HFFc6 (cell line): ENCODE measurements at places on chromosomes 1 and 21.

- DNase-seq = no peak
Observed at GRCh38 chr1:25944986-25945385, 38.8 kb upstream of the STMN1 start.

- DNase-seq = no peak
Observed at GRCh38 chr1:208525417-208525816, 281.2 kb upstream of the PLXNA2 start.

GRCh38 chr1:201448990-201449389 is 20.0 kb downstream of the PHLDA3 start:
- no peak for DNase-seq

DNA sequence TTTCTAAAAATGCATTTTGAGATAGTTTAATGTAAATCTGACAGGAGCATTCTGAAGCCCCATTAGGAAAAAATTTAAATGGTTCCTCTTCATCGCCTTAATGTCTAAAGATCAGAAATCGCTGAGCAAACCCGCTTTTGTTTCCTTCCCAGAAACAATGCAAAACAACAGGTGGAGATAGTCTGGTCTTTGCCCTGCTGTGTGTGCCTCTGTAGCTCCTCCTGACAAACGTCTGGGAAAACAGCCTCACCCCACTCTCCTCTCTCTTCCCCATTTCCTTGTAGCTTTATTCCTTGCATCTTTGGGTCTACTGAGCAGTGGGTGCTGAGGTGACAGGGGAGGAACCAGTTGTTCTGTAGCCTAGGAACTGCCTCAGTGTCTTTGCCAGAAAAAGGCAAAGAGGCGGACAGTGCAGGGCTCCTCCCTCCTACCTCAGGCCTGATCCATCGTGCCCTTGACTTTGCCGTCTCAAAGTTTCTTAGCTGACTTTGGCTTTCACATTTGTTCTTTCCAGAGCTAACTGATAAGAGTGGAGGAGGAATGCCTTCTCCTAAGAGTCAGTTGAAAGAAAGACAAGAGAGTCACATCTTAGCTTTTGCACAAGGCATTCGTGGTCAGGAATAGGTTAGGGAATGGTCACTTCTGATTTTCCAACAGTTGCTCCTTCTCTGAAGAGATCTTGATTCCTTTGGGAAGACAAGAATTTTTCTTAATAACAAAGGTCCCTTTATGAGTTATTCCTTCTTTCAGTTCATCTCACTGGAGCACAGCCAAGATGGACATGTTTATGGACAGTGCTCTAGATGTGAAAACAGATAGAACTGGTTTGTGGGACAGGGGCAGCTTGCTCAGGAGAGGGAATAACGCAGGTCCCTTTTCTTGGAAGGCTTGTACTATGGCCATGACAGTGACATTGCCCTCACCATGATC is 24.9 kb downstream of the SYT11 start:
- DNase-seq = no peak

- peak; percentile 71 for DNase-seq
Observed at GRCh38 chr1:79079770-79080169, 73.2 kb upstream of the ADGRL4 start.

GRCh38 chr1:35499652-35500176 is 57.5 kb downstream of the KIAA0319L start:
- DNase-seq = no peak

GRCh38 chr1:151945725-151946722 is 36.7 kb upstream of the THEM4 start:
- DNase-seq = peak; percentile 99

DNA sequence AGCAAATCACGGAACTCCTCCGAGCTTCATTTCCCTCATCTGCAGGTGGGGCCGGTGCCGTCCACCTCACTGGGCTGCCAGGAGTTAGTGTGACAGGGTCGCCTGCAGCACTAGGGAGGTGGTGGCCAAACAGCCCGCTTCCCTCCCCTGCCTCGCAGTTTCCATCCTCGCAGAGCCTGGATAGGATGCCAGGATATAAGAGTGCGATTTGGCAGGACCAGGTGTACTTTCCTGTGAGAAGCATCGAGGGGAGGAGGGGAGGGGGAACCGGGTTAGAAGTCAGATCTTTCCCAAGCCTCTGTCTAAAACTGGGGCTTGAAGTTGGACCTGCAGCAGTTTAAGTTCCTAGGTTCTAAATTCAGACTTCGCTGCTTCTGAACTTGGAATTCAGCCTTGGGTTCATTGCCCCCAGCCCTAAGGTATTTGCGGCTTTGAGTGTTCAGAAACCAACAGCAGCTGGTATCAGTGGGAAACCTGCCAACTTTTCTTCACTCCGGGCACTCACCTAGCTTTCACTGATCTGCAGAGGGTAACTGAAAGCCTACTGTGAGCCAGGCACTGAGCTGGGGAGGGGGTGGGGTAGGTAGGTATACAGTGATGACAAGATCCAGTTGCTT is 1.7 kb upstream of the JUN start:
- peak; percentile 21 for DNase-seq

- no peak for DNase-seq
Observed at GRCh38 chr1:20271498-20272400, 18.9 kb upstream of the VWA5B1 start.

GRCh38 chr1:18583326-18583941 is 47.2 kb upstream of the PAX7 start:
- no peak for DNase-seq

DNA sequence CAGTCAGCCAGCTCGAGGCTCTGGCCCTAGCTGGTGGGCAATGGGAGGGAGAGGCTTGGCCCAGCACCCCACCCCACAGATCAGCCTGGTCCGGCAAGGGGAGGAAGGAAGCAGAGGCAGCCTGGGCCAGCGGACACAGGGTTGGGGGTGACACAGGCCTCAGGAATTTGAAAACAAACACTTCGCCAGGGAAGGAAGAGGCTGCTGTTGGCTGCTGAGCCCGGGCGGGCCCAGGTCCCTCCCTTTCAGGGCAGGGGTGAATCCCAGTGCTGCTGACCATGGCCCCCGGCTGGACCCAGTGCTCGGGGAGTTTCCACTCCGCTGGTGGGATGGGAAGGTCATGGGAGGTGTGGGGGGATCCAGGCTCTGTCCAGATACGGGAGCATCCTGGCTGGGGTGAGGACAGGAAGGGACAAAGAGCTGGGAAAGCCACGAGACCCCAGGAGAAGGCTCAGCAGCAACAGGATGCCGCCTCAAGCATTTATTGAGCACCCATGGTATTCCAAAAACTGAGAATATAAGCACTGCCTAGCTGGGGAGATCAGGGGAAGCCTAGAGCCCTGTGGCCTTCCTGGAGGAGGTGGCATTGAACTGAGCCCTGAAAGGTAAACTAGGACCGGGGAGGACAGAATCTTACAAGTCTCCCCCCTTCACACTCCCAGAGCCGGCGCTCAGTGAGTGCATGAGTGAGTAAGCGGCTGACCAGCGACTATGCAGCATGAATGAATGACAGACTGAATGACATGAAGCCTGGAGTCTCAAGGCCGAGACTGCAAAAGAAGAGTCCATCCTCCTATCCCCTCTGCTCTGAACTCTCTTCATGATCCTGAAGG is 26.2 kb upstream of the EPHA2 start:
- DNase-seq = peak; percentile 88

DNA sequence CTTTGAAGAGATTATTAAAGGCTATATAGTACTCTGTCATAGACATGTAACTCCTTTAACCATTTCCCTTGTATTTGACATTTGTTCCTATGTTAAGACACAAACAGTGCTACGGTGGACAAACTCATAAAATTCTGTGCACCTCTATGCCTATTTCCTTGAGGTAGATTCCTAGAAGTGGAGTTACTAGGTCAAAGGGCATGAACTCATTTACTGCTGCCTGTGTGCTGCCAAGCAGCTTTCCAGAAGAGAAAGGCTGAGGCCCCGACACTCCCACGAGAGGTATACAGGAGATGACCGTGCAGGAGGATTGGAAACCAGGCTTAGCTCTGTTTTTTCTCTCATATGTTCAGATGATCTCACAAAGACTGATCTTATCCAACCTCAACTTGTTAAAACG is 34.4 kb upstream of the TENT5C start:
- no peak for DNase-seq

DNA sequence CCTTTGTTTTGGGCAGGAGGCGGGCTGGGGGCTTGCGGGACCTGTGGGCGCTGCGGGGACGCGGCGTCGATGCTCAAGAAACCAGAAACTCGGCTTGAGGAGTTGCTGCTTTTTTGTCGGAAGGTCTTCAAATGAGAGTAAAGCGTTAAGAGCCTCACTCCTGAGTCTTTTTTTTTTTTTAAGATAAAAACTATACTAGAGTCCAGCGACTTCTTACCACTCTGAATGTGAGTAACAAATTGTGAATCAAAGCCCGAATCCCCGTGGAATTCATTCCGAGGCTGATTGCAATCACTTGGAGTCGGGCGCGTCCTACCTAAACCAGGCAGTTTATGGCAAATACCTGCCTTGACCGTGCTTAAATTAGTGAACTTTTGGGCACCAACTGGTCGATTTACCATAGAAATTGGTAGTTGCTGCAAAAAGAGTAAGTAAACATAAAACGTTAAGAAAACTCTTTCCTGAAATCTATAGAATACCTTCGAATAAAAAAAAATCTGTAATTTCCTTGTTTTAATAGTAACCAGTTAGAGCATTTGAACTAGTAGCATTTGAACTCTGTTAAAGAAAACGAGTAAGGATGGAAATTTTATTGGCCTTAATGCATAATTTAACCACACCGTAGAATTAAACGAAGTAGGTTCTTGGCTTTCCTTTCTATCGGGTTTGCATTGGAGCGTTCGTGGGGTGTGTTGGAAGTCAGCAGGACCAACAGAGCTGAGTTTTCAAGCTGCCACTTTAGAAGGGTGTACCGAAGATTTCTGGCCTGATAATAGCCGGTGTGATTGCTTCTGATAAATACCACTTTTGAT is 769 bp downstream of the GPSM2 start:
- DNase-seq = no peak

GRCh38 chr21:18157406-18157805 is 87.2 kb upstream of the CHODL start:
- no peak for DNase-seq

- peak; percentile 16 for DNase-seq
Observed at GRCh38 chr1:10514490-10515235, 39.9 kb downstream of the PEX14 start.

GRCh38 chr1:245871915-245872314 is 635.2 kb downstream of the SMYD3 start:
- peak; percentile 96 for DNase-seq

GRCh38 chr1:79005945-79006344 is 585 bp downstream of the ADGRL4 start:
- DNase-seq = peak; percentile 6

DNA sequence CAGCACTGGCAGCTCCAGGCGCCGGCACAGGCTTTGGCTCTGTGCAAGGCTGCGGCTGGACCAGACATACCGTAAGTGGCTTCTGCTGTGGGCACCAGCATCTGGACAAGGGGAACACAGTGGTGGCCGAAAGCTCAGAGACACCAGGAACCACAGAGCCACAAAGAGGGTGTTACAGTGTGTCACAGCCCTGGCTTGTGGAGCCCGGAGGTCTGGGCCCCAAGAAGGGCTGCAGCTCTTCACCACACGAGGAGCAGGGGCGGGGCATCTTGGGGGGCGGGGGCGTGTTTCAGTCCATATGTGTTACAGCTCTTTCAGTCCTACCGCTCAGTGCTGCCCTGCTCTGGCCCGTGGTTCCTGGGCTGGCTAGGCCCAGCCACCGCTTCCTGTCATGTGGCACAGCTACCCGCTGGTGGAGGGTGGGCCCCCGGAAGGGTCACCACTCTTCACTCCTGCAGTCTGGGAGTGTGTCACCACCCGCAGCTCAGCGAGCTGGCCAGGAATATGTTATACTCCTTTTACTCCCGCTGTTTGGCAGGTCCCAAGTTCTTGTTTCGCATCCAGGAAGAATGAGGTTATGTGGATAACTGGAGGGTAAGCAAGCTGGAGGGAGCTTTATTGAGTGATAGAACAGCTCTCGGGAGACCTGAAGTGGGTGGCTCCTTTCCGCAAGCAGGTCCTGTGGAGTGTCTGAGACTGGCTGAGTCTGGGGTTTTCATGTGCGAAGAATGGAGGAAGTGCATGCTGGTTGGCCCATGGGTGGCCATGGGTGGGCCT is 3.3 kb upstream of the LSM10 start:
- no peak for DNase-seq

- DNase-seq = no peak
Observed at GRCh38 chr1:150514913-150515327, 632 bp upstream of the FALEC start.

- DNase-seq = peak; percentile 60
Observed at GRCh38 chr1:43879414-43879813, 54.2 kb upstream of the ARTN start.

- no peak for DNase-seq
Observed at GRCh38 chr1:232278925-232279324, 351.0 kb downstream of the SIPA1L2 start.

GRCh38 chr1:66412704-66413103 is 121.2 kb upstream of the SGIP1 start:
- DNase-seq = peak; percentile 43

DNA sequence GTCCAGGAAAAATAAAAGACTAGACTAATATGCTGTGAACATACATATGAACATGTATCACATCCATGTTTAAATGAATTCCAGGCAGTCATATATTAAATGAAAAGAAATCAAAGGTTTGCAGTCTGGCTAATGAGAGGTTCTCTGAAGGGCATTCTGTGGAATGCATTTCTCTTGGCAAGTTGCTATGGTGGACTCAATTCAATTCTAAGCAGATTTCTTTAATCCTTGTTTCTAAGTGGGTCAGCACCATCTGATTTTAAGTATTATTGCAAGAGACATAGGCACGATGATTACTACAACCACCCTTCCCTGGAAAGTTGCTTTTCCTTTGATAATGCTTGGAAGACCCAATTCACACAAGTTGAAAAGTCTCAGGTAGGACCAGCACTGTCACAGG is 23.9 kb upstream of the ABCA4 start:
- no peak for DNase-seq

DNA sequence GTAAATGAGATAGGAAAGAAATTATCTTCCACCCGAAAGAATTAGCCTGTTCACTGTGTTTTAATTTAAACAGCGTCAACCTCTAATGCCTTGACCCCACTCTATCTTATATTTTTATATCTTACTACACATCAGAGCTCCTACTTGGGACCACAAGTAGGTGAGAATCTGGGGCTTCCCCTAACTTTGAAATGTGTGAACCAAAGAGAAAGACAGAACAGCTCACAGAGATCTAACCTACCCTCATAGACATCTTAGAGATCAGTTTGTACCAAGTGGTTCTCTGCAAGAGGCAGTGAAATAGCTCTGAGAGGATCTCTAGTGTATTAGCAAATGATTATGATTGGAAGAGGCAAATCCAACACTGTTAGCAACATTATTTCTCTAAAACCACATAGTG is 31.0 kb upstream of the IFI16 start:
- no peak for DNase-seq
